Stimulated activated CD8-positive, alpha-beta memory T cell treated with anti-CD3 and anti-CD28 coated beads, Interleukin-7, amount 100 ng/mL, for 4 hours (primary cell): ENCODE measurements at places on chromosomes 2 and 18.
A peak's percentile ranks its signal among the peaks of the same experiment; 100 is the strongest.

DNA sequence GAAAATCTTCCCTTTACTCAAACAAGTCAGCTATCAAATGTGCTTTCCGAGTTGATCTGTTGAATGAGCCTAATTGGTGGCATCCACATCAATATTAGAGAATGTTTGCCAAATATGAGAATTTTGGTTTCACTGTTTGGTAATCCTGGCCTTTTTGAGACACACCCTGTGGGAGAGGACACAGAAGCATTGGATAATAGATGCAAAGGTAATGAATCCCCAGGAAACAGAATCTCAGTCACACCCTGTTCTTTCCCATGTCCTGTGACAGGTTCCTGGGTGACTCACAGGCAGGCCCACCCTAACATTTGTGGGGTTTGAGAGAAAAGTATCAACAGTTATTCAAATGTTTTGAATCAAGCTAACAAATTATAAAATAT, 99.8 kb upstream of the PELI1 start:
- DNase-seq = no peak

DNA sequence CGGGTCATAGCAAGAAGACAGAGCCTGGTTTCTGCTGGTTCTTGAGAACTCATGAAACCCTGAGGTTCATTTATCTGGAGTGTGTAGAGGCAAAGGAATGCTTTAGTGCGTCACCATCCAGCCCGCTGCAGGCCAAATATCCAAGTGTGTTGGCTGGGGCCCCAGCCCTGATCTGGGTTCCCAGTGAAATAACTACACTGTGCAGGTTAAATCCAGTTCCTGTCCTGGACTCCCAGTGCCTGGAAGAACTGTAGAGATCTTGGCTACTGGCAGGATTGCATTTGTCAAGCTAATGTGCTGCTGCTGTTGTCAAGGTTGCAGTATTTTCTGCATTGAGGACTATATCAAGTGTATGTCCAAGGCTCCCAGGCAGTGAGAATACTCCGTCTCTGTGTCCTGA, 89.9 kb downstream of the MAPK4 start:
- DNase-seq = no peak

DNA sequence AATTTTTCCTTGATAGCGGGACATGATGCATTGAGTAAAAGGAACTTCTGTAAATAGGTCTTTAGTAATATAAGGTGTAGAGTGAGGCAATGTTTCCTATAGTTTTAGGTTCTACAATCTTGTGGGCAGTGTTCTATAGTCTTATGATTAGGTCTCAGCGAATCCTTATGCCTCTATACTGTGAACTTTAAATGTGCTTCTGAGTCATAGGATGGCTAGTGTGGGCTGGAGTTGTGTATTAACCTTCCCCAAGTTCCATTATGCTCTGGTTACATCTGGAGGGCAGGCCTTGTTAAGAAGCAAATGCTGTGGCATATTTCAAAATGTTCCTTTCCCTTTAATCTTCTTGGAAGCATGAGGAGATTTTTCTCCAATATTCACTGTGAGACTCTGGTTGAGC, 73.5 kb downstream of the ROCK2 start:
- no peak for DNase-seq

GRCh38 chr2:11746807-11747459, 501 bp downstream of the LPIN1 start:
- no peak for DNase-seq

GRCh38 chr2:237702441-237703391, 75.3 kb downstream of the LRRFIP1 start:
- DNase-seq = peak; percentile 48

DNA sequence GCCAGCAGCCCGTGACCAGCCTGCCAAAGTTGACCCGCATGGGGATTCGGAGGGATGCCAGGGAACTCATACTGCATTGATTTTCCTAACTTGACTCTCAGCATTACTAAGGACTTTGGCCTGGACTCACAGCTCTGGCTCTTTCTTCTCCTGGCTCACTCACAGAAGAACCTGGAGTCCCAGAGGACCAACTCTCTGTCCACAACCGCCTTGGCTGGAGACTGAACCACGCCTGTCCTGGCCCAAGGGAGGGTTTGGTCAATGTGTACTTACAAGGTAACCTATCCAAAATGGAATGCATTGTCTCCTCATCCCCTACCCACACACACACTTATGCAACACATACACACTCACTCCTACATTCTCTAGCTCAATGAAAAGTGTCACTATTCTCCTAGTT, 135.6 kb upstream of the KLHL29 start:
- no peak for DNase-seq

GRCh38 chr18:58502628-58503027, 126.3 kb downstream of the ALPK2 start:
- DNase-seq = no peak

GRCh38 chr18:64083916-64084315, 65.0 kb downstream of the LINC00305 start:
- no peak for DNase-seq

- no peak for DNase-seq
Measured at GRCh38 chr2:196914867-196915460, 11.5 kb downstream of the PGAP1 start.

DNA sequence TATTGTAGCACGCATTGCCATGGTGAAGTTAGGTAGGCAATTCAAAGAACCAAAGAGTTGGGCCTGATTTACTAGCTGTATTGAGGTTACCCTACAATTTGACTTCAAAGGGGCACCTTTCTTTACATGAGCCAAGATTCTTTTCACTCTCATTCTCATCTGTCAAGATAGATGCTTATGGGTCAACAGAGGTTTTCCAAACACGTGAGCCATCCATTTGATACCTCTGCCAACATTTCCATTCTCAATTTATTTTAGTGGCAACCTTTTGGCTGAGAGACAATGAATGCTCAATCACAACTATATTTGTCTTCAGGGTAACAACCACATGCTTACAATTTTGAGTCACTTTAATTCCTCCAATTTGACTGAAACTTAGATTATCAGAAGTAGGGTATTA, 370.6 kb upstream of the CDH20 start:
- no peak for DNase-seq

- no peak for DNase-seq
Measured at GRCh38 chr2:201798252-201798913, 8.0 kb upstream of the CDK15 start.

DNA sequence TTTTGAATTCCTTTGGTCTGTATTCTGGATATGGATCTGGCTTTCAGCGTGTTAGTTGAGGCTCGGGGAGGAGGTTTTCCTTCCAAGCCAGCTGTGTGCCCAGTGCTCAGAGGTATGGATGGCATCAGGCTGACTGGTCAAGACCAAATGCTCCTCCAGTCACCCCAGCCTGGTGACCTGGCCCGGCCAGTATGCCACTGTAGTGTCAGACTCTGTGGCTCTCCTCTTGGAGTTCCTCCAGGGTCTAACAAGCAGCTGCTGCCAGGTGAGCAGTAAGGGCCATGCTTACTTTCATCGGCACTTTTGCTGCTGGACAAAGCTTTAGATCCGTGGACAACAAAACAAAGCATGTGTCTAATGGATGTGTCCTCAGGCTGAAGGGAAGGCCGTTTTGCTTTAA, 44.1 kb downstream of the CABLES1 start:
- DNase-seq = no peak

- DNase-seq = no peak
Measured at GRCh38 chr18:3093624-3094337, 80.8 kb upstream of the LPIN2 start.

- DNase-seq = no peak
Measured at GRCh38 chr2:116319935-116320334, 1494.6 kb upstream of the DDX18 start.

GRCh38 chr18:45015788-45016128, 335.1 kb downstream of the SETBP1 start:
- no peak for DNase-seq

GRCh38 chr18:46257366-46257765, 153.2 kb downstream of the HAUS1 start:
- DNase-seq = no peak

GRCh38 chr2:50614056-50614455, 417.9 kb downstream of the NRXN1 start:
- DNase-seq = no peak

DNA sequence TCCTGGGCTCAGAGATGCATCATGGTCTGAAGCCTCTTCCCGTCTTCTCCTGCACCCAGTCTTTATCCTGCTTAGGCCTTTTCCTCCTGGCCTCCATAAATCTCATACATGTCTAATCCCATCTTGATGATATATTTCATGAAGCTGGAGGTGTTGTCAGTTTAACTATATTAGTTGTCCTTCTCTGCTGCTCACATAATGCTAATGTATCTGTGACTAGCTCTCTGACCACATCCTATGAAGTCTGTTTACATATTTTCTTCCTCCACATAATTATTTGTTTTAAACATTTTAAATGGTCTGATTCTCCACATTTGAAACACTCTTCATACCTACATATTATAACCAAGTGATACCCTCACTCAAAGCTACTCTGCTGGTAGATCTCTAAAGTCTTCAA, 315.2 kb upstream of the RND3 start:
- DNase-seq = no peak

DNA sequence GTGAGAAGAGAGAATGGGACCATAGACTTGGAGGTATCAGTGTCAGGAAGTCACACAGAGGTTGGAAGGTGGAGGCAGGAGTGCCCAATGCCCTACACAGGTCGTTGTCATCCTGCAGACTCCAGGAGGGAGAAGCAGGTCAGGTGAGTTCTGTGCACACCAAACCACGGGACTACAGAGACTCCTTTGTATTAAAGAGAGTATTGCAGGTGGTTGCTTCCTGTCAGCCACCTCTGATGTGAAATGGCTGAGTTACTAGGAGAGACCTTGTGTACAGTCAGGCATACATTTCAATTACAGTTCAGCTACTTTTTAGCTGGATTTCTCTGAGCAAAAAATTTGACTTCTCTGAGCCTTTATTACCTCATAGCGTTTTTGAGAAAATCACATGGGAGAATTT, 51.6 kb downstream of the SPP2 start:
- no peak for DNase-seq

GRCh38 chr2:151638191-151638933, 95.9 kb downstream of the NEB start:
- DNase-seq = no peak

- DNase-seq = no peak
Measured at GRCh38 chr18:22637787-22638186, 220.1 kb upstream of the CTAGE1 start.

DNA sequence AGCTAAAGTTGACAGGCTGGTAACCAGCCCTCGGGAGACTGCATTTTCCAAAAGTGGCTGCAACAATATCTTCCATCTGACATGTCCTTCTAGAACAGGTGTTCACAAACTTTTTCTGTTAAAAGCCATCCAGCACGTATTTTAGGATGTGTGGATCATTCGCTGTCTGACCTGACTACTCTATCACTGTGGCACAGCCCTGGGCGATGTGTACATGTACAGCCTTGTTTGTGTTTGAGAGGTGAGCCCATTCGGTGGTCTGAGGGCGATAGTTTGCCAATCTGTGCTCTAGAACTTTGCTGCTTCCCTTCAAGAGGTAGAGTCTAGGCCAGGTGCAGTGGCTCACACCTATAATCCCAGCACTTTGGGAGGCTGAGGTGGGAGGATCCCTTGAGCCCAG, 166.2 kb downstream of the TGIF1 start:
- DNase-seq = no peak
